Aorta (tissue), 5 donors: ENCODE measurements at places on chromosomes 7 and 10. TPM values are rescaled to one million over a fixed set of nuclear protein-coding genes. Genes with fewer than 3 reads are reported as not detected.

DNA sequence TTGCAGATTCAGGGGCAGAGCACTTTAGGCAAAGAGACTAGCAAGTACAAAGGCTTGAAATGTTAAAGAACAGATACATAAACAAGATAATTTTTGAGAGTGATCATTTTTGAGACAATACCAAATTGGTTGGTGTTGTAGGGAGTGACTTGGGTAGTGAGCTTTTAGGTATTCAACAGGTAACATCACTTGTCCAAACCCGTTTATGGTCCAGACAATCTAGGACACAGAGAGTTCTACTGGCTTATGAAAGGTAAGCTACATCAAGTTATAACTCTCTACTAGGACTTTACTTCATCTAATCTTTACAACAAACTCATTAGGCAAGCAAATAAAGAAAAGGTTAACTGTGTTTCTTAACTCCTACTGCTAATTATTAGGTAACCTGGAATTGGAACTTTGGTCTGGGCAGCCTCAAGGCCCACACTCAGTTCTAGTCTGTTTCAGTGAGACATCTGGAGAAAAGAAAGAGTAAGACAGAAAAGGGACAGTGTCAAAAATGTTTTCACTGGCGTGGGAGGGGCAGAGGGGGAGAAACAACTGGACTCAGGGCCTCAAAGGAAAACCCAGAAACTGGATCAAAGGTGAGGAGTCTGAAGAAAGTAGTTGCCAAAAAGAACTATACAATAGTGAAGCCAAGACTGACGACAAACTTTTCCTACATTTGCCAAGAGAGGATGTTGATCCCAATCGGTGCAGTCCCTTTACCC is 39.2 kb downstream of the GNAT3 start:
- DNase-seq = no peak

The FOXK1 gene
- total RNA-seq = 47.5 TPM

- no peak for DNase-seq
Measured at GRCh38 chr10:51675088-51675487, 24.3 kb downstream of the CSTF2T start.

DNA sequence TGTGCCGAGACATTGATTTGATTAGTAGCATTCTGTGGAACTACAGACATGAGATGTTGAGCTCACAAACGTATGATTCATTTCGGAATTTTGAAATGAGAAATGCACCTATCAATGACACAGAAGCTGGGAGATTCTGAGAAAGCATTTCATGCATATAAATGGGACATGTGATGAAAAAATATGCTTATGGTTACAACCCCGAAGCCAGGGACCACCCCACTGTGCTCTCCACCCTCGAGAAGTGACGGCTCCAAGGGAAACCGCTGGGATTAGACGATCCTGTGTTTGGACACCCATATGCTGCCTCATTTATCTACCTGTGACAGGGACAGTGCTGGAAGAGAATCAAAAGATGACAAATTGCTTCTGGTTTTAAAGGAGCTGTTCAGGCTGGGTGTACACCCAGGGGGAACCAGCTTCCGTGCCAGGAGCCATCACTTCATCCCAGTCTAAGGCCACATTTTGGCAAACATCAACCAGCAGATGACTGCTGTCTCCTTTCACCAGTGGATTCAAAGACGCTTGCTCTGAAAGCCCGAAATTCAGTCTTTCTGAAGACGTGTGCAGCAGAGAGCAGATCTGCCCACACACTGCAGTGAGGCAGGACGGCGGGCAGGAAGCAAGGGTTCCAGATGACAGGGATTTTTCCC is 109.9 kb downstream of the ATXN7L1 start:
- DNase-seq = no peak

- DNase-seq = no peak
Measured at GRCh38 chr7:41416208-41416595, 286.7 kb downstream of the INHBA start.

- DNase-seq = no peak
Measured at GRCh38 chr10:113329121-113329596, 223.7 kb upstream of the HABP2 start.

- no peak for DNase-seq
Measured at GRCh38 chr7:25310896-25311295, 82.6 kb upstream of the NPVF start.

DNA sequence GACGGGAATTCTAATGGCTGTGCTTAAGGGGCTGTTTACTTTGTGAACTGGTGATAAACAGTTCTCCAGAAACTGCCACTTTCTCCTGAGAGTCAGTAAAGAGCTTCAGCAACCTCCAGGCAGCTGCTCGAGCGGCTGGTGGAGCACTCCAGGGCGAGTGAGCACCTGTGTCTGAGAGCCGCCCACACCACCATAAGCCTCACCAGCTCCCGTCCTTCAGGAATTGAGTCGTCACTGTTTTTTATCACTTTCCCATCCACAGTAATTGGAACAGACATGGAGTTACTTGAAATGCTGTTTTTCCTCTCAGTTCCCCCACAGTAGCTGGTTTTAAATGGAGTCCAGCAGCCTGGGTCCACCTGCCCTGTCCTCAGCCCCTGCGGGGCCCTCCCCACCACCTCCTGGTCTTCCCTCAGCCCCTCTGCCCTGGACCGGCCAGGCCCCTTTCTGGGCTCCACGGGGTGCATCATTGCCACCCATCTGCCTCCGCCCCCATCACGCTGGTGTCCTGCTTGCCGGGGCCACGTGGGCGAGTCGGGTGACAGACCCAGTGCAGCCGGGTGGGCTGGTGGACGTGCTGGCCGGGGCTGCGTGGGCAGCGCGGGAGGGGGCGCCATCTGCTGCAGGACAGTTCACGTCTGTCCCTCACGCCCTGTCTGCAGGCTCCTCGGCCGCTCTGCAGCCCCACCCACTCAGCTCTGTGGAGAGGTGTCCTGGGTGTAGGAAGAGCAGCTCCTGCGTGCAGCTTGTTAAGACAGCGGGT is 56.0 kb downstream of the NKX6-2 start:
- no peak for DNase-seq

DNA sequence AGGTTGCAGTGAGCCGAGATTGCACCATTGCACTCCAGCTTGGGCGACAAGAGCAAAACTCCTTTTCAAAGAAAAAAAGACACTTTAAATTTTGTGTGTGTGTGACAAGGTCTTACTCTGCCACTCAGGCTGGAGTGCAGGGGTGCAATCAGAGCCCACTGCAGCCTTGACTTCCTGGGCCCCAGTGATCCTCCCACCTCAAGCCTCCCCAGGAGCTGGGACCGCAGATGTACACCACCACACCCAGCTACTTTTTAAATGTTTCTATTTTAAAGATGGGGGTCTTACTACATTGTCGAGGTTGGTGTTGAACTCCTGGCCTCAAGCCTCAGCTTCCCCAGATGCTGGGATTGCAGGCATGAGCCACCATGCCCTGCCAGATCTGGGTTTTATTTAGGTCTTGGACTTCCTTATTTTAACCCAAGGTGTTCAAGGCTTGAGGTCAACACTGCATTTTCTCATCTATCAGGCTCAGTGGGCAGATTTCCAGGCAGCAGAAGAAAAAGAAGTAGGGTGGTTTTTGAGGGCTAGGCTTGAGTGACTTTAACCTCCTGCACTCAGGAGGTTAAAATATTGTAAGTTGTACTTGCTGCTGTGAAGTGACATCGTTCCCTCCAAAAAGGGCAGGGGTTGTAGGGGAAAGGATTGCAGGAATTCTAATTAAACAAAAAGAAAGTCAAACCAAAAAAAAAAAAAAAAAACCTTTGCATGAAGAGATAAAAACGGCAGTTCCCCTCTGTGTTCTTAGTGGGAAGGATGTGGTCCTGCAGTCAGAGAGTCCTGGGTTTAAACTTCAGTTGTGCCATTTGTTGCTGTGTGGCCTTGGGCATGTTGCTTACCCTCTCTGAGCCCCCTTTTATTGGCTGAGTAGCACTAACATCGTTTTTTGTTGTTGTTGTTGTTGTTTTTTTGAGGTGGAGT is 71.5 kb downstream of the CARD11 start:
- no peak for DNase-seq

DNA sequence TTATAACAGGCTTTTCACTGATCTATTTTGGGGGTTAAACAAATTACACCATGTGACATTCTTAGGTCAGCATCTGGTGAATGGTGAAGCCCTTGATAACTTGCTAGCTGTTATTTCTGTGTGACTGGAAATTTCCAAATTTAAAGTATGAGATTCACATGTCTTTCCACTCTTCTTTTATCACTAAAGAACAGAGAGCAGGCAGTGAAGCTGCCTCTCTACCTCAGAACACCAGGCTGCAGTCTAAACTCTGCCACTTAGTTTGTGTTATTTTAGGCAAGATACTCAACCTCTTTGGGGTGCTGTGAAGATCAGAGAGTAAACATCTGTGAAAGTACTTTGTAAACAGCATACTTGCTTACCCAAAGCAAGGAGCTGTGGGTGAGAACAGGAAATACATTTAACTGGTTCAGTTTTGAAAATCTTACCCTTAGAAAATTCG is 15.5 kb upstream of the SP4 start:
- no peak for DNase-seq

The STK31 gene
- total RNA-seq = 0.94 TPM

The LRMDA gene
- total RNA-seq = 17.9 TPM

- no peak for DNase-seq
Measured at GRCh38 chr10:19958787-19959186, 142.6 kb downstream of the PLXDC2 start.

- no peak for DNase-seq
Measured at GRCh38 chr10:60955316-60955715, 11.3 kb upstream of the RHOBTB1 start.

The WDFY4 gene
- 15.0 TPM for total RNA-seq

GRCh38 chr7:150814328-150815001 is 13.9 kb downstream of the TMEM176A start:
- no peak for DNase-seq

The SLC39A12 gene
- 0.32 TPM for total RNA-seq
